ENCODE measurements at places on chromosomes 1 and 21.

GRCh38 chr1:95278173-95279006, 44.4 kb downstream of the RWDD3 start:
- DNase-seq, result no peak

DNA sequence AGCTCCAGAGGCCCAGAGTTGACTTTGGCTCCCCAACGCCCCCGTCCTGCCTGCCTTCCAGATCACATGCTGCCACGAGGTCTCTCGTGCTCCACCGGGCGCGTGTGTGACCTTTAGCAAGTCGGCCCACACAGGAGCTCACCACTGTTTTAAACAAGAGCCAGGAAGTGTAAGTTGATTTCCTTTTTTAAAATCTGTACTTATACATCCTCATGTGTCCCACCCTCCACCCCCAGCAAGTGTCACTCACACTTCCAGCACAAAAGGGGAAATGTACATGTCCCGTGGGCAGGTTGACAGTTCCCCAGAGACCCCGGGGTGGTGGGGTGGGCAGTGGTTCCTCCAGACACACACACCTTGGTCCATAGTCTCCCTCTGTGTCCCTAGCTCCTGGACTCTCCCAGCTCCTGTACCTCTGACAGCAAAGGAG, 84.4 kb downstream of the STUM start:
- no peak for DNase-seq

- DNase-seq, result peak; percentile 6
These were observed 5.6 kb downstream of the BTBD8 start for GRCh38 chr1:92085727-92086126.

DNA sequence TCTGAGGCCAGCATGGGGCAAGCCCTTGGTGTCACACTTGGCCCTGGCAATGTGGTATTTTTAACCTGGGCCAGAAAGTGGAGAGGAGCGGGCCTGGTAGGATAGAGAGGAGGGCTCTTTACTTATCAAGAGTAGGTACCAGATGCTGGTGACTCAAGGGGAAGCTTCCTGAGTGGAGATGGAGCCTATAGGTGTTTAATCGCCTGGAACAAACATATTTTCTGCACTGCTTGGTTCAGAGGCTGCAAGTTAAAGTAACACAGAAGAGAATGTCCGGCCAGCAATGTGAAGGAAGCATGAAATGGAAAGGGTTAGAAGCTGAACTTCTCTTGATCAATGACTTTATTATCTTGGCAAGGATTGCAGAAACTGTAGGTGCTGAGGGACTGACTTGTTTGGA, 74.3 kb downstream of the DDR2 start:
- no peak for DNase-seq

Data from fibroblast of mammary gland (primary cell).